ENCODE measurements at places on chromosomes 16 and 17. TPM values are rescaled to one million over a fixed set of nuclear protein-coding genes. Genes with fewer than 3 reads are reported as not detected.

- peak; percentile 56 for DNase-seq
Observed at GRCh38 chr16:67936124-67936879, at the start of gene PSMB10. PSMB10 (minus strand) TSS chr16:67936850; CDS start chr16:67936749, 101 bp downstream.

DNA sequence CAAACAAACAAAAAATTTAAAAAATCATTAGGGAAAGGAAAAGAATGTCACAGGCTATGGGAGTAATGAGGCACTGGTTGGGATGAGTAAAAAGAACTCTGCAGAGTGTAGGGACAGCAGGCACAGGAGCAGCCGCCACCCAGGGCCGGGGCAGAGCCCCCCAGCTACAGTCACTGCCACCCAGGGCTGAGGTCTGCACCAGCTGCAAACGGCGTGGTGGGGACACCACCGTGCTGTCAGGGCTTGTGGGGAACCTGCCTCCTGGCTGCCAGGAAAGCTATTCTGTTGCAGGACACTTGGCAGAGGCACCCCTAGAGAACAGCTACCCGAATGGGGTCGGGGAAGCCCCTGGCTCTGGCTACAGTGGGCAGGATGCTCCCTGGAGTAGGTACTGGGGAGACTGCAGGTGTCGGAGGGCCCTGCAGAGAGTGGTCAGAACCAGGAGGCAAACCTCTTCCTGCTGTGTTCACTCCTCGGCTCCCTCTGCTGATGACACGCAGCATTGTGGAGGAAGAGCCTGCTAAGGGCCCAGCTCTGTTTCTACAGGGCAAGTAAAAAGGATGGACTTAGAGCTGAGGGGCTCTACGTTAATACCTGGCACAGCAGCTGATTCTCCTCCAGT lies 32.3 kb upstream of the CAPN15 start:
- DNase-seq, result peak; percentile 66

DNA sequence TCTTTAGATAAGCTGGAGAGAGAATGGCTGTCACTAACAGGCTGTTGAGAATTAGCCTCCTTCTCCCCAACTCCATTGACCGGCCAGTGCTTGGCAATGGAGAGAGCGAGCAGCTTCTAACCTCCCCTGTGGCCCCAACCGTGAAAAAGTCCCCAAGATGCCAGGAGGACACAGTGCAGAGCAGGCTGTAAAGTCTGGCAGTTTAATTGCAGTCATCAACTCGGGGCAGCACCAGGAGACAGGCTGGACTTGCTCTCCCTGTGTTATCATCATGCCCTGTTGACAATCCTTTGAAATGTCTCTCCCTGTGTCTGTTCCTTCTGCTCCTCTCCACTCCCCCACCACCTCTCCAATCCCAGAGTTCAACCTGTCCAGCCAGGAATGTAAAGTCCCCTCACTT lies 705 bp upstream of the CDRT4 start:
- no peak for DNase-seq

DNA sequence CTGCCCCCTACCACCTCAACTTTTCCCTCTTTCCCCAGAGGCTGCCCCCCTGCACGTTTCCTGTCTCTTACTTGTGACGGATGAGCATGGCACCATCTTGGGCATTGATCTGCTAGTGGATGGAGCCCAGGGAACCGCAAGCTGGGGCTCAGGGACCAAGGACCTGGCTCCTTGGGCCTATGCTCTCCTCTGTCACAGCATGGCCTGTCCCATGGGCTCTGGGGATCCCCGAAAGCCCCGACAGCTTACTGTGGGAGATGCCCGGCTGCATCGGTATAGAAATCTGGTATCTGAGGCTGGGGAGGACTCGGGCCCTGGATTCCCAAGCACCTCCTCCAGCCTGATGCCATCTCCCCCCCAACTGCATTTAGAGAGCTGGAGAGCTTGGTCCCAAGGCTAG lies 1.8 kb upstream of the CXCL16 start:
- no peak for DNase-seq

DNA sequence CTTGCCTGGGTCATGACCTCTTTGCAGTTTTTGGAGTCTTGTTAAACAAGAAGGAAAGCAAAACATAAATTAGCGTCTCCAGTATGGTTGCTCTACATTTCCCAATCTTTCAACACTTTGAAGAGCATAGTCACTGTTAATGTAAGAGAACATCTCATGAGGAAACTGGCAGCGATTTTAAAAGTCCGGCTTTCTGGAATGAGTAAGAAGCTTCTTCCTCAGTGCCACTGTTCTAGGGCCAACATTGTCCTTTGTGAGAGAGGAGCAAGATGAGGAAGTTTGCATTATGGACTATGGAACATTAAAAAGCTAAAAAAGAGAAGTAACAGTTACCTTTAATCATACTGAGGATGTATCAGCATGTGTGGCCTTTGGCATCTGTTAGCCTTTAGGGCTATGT lies 73.1 kb downstream of the WNT3 start:
- DNase-seq, result no peak

DNA sequence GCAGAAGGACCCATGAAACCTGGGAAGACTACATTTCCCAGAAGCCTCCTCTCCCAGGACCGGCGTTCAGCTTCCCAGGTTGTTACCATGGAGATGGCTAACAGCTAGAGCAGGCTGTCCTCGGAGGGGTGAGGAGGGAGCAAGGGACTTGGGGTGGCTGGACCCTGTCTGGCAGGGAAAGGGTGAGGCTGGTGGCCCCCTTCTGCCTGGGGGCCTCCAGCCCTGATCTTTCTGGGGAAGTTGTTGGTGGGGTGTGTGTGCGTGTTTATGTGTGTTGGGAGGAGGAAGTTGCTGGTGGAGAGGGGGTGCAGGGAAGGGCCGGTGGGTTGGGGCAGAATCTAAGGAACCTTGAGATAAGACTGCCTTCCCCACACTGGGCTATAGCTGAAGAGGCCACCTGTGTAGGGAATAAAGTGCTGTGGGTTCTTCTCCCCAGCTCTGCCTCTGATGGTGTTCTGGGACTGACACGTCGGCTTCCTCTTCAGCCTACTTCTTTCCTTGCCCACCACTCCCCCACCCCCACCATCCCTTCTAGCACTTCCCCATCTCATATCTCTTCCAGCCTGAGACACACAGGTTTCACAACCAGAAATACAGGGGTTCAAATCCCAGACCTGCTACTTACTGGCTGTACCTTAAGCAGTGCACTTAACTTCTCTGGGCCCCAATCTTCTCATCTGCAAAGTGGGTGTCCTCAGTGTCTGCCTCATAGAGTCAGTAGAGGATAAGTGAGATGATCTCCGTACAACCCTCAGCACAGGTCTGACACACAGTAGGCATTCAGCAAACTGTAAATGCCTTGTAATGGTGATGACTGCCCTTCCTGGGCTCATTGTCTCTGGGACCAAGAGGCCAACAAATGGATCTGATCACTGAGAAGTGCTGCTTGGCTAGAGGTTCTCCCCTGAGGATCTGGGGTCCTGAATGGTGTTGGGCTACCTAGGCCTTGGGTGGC lies at the start of gene DRC7:
DRC7 (plus strand) TSS at position 82 of the 955 bp plus-strand sequence. CDS start 3,144 bp downstream, outside the sequence.
- DNase-seq, result no peak

DNA sequence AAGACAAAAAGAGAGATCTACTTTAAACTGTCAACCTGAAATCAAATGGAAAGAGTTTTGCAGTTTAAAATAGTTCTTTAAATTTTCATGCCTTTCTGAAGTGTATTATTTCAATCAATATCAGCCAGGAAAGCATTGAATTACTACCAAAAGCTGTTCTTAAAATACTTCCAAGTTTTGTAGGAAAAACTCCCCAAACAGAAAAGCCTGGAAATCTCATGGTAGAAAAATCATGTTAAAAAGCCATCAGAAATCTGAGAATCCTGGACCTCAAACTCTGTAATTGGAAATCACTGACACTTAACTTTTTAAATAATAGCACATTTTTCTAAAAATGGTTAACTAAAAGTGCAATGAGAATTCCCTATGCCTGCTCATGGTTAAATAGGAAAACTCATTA lies 63.3 kb upstream of the CNTNAP4 start:
- no peak for DNase-seq

GRCh38 chr17:32943647-32944191 lies 15.8 kb downstream of the TMEM98 start:
- DNase-seq, result peak; percentile 39

- no peak for DNase-seq
Observed at GRCh38 chr17:63681530-63681929, 18.4 kb downstream of the LIMD2 start.

DNA sequence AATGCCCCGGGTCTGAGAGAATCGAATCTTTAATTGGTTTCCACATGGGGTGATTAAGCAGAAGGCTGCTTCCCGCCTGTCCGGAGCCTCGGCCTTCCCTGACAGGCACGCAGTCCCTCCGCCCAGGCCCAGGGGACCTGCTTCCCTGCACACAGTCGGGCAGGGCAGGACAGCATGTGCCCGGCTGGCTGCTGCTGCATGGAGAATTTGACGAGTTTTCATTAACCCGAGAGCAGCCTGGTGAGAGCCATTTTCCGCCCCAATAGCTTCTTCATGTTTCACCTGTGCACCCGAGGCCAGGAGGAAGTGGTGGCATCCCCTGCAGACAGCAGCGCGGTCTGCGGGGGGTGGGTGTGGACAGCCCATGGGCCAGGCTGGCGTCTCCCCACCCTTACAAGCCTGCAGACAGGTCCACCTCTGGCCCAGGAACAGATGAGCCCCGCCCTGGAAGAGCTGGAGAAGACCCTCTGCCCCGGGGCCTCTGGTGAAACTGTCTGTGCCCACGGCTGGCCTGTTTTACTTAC lies 67.0 kb downstream of the KLHDC4 start:
- DNase-seq, result no peak

GRCh38 chr16:73214825-73215677 lies 167.1 kb upstream of the ZFHX3 start:
- no peak for DNase-seq

DNA sequence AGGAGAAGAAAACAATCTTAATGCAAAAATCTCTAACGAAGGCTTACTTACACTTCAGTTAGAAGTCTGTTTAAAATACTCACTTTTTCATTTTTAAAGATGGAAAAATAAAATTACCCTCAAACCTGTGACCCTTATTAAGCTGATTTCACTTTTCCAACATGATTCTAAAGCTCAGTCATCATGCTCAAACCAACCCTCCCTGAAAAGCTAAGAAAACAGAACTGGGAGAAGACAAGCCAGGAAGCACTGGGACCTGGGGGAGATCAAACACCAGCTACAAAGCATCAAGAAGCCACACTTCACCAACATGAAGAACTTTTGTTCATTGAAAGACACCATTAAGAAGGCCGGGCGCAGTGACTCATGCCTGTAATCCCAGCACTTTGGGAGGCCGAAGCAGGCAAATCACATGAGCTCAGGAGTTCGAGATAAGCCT lies 88.8 kb downstream of the LITAF start:
- DNase-seq, result no peak

DNA sequence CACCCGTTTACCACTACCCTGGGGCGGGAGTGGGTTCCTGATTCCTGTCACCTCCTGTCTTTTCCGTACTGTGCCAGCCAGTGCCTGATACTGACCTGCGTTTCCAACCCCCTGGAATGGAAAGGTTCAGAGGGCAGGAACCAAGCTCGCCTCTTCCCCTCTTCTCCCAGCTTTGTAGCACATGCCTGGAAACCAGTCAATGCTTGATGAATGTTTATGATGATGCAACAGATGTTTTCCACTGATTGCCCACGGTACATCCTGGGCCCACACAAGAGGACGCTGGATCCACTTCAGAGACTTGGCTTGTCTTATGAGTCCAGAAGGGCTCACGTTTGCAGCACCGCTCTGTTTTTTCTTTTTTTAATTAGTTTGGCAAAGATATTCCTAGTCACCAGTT lies 262.0 kb downstream of the CPPED1 start:
- no peak for DNase-seq

DNA sequence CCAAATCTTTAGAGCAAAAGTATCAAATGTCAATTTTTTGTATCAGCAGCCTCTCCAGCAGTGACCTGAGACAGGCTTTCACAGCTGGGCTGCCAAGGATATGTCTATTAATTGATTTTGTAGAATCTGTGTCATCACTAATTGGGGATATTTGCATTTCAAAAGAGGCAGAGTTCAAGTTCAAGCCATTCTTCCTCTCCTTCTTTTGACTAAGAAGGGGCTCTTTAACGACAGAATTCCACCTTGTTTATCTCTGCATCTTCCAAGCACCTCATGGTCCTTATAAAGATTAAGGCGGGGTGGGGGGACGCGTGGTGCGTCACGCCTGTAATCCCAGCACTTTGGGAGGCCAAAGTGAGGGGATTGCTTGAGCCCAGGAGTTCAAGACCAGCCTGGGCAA lies 15.2 kb upstream of the BHLHA9 start:
- DNase-seq, result no peak

DNA sequence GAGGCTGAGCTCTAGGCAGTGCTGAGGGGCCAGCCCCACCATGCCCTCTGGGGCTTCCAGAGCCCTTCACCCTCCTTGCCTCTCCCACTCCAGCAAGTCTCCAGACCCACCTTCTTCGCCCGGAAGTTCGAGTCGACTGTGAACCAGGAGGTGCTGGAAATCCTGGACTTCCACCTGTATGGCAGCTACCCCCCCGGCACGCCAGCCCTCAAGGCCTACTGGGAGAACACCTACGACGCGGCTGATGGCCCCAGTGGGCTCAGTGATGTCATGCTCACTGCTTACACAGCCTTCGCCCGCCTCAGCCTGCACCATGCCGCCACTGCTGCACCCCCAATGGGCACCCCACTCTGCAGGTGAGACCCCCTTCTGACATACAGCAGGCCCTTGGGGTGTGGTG lies 10.5 kb downstream of the XYLT2 start:
- no peak for DNase-seq

- no peak for DNase-seq
Observed at GRCh38 chr16:75219838-75220237, 1.1 kb downstream of the CTRB1 start.

- peak; percentile 40 for DNase-seq
Observed at GRCh38 chr17:33291248-33292200, 1.6 kb downstream of the ASIC2 start.

Gene TMEM100
- 27.6 TPM for total RNA-seq

Gene AXIN2
- 26.0 TPM for total RNA-seq

Gene CALB2
- 3.3 TPM for total RNA-seq

Gene CYB5B
- 65.6 TPM for total RNA-seq

Gene AIPL1
- not detected for total RNA-seq

Gene TEX19
- not detected for total RNA-seq

Gene GNG13
- total RNA-seq, result not detected

Gene KRTAP3-2
- not detected for total RNA-seq

Gene TEKT5
- total RNA-seq, result not detected
